Stimulated activated CD4-positive, alpha-beta T cell treated with anti-CD3 and anti-CD28 coated beads, Interleukin-15, amount 100 ng/mL, for 1 hour (primary cell): ENCODE measurements at places on chromosomes 3 and 15.

GRCh38 chr15:78944202-78944625 is 632 bp downstream of the CTSH start:
- no peak for DNase-seq

DNA sequence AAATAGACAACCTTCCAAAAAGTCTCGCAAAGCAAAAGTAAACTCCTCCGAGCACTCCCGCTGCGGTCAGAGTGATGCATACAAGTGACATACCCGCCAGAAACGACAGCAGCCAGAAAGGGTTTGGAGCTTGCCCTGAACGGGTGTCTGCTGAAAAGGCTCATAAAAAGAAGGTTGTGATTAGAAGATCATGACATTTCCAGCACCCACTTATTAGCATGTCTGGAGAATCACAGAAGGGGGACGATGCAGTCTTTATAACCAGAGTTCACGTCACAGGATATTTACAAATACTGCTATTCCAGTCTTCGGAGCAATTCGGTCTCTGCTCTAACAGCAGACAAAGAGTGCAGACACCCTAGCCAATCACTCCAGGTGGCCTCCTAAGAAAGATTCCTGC is 59.1 kb upstream of the FRMD4B start:
- DNase-seq: no peak

- DNase-seq: no peak
Observed at GRCh38 chr3:114892880-114893279, 254.2 kb downstream of the ZBTB20 start.

DNA sequence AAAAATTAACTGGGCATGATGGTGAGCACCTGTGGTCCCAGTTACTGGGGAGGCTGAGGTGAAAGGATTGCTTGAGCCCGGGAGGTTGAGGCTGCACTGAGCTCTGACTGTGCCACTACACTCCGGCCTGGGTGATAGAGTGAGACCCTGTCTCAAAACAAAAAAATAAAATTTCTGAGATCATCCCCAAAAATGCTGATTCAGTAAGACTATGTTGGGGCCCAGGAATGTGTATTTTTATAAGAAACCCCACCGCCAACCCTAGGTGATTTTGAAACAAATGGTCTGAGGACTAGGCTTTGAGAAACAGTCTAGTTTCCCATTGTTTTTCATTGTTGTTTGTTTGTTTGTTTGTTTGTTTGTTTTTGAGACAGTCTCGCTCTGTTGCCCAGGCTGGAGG is 4.1 kb downstream of the SLC27A2 start:
- DNase-seq: no peak

DNA sequence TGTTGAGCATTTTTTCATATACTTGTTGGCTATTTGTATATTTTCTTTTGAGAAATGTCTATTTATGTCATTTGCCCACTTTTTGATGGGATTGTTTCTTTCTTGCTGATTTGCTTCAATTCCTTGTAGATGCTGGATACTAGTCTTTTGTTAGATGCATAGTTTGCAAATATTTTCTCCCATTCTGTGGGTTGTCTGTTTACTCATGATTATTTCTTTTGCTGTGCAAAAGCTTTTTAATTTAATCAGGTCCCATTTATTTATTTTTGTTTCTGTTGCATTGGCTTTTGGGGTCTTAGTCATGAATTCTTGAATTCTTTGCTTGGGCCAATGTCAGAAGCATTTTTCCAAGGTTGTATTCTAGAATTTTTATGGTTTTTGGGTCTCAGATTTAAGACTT is 251.7 kb downstream of the WNT5A start:
- no peak for DNase-seq

DNA sequence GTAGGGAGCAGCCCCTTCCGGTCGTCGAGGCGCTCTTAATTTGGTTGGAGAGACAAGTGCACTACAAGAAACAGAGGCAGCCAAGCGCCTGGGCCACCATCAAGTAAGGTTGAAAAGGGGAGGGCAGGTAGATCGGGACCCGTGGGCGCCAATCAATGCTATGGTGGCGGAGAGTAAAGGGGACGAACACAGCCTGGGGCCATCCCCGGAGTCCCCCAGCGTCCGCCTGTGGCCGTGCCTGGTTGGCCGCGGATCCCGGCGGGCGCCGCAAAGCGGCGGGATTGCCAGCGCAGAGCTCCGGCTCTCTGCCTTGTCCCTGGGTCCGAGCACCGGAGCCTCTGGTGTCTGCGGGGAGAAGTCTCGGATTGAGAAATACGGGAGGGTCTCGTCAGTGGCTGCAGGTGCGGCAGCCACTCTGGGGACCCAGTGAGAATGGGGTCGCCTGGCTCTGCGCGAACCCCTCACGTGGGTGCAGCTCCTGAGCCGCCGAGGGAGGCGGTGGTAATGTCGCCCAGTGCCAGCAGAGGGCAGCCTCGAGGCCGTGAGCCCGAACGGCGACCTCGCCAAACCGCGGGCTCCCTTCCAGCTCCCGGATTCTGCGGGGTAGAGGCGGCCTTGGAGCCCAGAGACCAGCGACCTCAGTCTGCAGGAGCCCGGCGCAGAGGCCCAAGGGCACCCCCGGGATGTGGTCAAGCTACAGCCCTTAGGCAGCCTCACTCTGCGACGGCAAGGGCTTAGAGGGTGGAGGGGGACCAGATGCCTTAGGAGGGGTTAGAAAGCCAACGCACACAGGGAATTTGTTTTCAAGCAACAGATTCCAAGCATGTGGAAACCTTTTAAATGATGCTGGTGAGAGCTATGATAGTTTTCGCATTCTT is 10.8 kb downstream of the FOXL2 start:
- DNase-seq: peak; percentile 37

DNA sequence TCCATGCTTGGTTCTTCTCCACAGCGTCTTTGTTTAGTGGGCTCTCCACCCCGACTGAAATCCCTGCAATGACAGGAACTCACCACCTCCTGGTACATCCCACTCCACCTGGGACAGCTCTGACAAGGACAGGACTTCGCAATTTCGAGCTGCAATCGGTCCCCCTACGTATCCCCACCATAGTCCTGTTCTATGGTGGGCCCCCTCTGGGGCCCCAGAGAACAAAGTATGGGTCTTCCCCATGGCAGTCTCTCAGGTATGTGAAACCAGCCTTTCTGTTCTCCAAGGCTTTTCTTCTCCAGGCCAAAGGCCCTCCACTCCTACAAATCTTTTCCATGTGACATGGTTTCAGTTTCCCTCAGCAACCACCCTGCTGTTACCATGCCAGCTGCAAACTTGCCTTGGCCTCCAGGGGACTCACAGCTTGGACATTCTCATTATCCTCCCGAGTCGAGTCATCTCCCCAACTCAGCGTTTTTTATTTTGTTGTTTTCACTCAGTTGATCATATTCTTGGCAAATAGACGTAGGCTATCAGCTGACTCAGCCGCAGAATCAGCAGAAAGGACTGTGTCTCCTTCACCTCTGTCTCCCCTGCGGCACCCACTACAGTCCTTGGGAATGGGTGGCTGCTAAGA is 233.3 kb downstream of the OPA1 start:
- no peak for DNase-seq

DNA sequence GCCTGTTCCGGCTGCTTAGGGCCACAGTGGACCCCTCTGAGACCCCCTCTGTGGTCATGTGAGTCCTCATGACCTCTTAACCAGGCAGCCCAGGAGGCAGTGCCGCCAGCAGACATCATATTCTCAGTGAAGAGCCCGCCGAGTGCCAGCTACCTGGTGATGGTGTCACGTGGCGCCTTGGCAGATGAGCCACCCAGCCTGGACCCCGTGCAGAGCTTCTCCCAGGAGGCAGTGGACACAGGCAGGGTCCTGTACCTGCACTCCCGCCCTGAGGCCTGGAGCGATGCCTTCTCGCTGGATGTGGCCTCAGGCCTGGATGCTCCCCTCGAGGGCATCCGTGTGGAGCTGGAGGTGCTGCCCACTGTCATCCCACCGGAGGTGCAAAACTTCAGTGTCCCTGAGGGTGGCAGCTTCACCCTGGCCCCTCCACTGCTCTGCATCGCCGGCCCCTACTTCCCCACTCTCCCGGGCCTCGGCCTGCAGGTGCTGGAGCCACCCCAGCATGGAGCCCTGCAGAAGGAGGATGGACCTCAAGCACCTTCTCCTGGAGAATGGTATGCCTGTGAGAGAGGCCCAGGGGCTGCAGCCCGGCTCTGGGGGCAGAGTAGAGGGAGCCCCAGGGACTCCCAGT is 176.1 kb downstream of the TBC1D2B start:
- no peak for DNase-seq

DNA sequence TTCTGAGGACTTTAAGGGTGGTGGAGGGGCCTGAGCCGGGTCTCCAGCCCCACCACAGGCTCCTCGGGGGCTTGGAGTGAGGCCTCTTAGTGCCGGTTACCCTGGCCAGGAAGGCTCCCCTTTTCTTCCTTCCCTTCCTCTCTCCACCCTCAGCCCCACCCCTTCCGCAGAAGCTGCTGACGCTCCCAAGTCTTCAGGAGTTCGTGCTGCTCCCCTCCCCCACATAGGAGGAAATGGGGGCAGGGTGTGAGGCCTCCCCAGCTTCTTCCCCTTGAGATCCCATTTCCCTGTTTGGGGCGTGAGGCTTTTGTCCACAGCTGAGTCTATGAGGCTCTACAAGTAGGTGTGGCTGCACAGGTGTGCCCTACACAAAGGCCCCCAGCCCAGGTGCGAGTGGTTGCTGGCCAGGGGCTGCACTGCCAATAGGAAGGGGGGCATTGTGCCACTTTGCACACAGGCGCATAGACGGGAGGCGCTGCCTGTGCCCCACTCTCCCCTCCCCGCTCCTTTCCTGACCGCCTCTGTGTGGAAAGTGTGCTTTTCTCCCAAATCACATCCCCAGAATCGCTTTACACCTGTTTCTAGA is 915 bp upstream of the CALML4 start:
- DNase-seq: no peak

DNA sequence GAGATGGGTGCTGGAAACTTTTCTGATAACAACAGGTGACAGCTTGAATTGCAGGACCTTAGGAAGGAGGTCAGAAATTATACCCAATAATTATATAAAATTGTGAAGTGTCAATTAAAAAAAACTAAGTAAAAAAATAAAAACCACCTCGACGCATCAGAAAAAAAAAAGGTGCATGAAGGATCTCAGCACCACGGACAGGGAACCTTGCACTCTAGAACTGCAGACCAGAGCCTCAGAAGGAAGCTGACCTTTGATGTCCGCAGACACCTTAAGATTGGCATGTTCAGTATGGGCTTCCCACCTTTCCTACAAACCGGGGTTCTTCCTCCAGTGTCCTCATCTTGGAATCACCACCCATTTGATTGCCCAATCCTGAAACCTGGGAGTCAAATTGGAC is 60.9 kb downstream of the SCN10A start:
- DNase-seq: no peak

DNA sequence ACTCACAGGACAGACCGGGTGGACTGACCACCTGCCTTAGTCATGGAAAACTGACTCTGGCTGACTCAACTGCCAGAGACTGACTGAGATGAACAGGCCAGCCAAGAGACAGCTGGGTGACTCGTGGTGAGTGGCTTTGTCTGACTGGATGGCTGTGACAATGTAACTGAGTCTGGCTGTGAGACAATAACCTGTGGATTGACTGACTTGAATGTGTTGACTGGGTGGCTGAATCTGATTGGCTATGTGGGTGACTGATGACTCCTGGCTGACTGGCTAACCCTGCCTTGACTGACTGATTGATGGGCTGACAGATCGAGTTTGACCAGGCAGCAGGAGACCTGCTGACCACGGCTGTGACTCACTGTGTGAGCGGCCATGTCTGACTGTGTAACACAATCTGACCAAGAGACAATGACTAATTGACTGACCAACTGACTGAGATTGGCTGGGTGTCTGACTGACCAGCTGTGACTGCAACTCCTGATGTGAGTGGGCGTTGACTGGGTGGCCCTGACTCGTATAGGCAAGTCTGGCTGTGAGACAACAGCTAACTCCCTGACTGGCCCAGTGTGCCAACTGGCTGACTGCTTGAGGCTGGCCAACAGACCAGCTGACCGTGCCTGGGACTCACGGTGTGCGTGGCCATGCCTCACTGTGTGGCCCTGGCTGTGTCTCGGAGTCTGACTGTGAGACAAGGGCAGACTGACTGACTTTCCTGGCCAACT is 509.1 kb downstream of the SHQ1 start:
- no peak for DNase-seq

GRCh38 chr3:123767564-123768292 is 116.4 kb downstream of the MYLK start:
- DNase-seq: no peak

- no peak for DNase-seq
Observed at GRCh38 chr3:152084441-152085158, 184.1 kb upstream of the MBNL1 start.

GRCh38 chr3:52243791-52244628 is 1.5 kb upstream of the PPM1M start:
- DNase-seq: no peak

DNA sequence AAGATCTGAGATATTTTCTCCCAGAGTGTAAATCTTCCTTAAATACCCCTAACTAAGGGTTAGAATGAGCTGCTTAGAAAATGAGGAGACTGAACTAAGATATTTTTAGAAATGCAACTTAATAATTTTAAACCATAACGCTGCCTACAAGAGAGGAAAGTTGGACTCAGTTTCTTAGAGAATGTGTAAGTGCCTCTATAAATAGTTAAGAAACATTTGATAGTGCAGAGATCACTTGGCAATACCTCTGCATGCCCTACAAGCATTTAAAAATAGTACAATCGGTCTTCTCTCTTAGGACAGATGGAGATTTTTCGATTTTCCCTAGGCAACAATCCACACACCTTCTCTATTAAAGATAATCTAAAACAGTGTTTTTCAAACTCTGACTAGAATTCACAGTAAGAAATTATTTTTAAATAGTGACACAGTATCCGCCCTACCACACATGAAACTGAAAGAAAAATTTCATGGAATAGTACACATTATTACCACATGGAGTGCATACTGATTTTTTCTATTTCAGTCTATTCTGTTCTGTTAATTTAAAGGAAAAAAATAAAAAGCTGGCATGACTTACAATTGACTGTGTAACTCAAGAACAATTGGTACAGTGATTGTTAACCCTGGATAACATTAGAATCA is 83.2 kb downstream of the GADL1 start:
- no peak for DNase-seq

- no peak for DNase-seq
Observed at GRCh38 chr3:27356976-27357375, 12.2 kb downstream of the NEK10 start.

GRCh38 chr3:107943786-107944523 is 146.9 kb downstream of the CD47 start:
- no peak for DNase-seq

- DNase-seq: no peak
Observed at GRCh38 chr15:77503764-77504163, 83.1 kb downstream of the HMG20A start.

DNA sequence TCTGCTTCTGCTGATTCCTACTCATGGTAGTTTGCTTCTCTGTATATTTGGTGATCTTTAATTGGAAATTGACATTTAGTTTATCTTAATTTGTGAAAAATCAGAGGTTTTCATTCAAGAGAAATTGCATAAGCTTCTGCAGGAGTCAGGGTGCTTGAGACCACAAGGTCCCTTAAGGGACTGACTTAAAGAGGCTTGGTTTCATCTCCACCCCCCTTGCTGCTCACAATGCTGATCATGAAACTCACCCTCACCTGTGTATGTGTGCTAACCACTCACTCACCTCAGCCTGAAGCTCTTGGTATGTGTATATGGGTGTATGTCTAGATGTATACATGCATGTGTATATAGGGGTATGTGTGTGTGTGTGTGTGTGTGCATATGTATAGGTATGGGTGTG is 11.4 kb downstream of the PGPEP1L start:
- no peak for DNase-seq

- no peak for DNase-seq
Observed at GRCh38 chr15:70156671-70157271, 59.1 kb upstream of the TLE3 start.

- DNase-seq: no peak
Observed at GRCh38 chr15:97316362-97316761, 644.1 kb upstream of the ARRDC4 start.
